Panc1 (cell line): ENCODE measurements at places on chromosomes 1 and 21.

DNA sequence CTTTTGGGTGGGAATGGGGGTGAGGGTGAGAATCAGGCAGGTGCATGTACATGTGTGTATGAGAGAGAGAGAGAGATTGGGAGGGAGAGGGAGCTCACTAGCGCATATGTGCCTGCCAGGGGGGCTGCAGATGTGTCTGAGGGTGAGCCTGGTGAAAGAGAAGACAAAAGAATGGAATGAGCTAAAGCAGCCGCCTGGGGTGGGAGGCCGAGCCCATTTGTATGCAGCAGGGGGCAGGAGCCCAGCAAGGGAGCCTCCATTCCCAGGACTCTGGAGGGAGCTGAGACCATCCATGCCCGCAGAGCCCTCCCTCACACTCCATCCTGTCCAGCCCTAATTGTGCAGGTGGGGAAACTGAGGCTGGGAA, 95.0 kb downstream of the EPHB2 start:
- no peak for DNase-seq

GRCh38 chr1:159869173-159869572, 6.7 kb upstream of the VSIG8 start:
- no peak for DNase-seq

DNA sequence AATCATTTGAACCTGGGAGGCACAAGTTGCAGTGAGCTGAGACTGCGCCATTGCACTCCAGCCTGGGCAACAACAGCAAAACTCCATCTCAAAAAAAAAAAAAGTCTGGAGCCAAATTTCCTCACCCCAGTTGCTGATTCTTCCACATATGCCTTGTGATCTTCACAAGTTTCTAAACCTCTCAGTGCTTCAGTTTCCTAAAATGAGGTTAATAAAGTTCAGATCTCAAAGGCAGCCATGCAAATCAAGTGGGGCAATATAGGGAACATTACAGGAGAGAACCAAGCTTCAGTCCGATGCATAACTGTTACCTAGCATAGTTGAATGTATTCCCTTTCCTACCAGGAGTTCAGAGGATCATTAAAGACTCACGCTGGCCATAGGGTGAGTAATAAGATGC, 4.8 kb downstream of the ITLN1 start:
- no peak for DNase-seq

DNA sequence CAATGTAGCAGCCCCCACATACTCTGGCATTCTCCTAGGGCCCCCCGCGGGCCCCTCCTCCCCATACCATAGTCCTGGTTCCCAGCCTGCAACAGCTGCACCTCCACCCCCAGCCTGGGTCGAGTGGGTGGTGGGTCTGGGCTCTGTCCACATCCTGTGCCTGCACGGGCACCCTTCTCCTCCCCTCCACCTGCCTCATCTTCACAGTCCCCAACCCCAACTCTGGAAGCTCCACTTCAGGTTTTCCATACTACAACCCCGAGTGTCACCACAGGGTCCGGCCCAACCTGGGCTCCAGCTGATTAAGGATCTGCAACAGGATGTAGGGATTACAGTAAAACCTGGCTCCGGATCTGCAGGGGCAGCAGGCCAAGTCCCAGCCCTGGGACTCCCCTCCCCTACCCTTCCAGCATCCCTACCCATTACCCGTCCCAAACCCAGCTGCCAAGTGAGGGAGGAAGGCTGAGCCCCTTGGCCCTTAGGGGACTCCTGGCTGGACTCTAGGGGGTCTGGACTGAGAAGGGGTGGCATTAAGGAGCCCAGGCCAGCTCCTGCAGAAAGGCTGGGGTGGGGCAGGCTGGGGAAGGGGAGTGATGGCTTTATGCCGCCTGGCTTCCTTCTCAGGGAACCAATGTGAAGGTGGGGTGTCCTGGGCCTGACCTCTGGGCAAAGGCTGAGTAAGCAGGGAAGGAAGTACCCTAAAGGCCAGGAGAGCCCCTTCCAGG, 116.8 kb downstream of the CASZ1 start:
- DNase-seq = no peak

GRCh38 chr21:42698733-42699132, 45.3 kb downstream of the PDE9A start:
- no peak for DNase-seq

GRCh38 chr1:161359291-161359690, 8.4 kb downstream of the CFAP126 start:
- DNase-seq = no peak

DNA sequence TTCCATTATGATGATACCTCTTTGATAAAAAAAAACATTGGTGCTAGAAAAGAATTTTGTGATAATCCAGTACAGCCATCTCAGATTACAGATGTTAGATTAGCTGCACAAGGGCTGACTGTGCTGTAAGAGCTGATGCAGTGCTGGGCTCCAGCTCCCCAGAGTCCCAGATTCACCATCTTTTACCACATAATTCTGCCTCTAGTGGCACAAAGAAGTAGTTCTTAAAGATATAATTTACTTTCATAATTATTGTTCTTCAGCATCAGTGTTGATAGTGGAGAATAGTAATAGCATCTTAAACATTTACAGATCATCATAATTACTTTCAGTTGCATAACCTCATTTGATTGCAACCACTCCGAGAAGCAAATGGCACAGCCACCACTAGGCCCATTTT, 262.1 kb downstream of the BRINP2 start:
- DNase-seq = no peak

- DNase-seq = no peak
Measured at GRCh38 chr1:6174621-6175410, 5.3 kb downstream of the CHD5 start.

DNA sequence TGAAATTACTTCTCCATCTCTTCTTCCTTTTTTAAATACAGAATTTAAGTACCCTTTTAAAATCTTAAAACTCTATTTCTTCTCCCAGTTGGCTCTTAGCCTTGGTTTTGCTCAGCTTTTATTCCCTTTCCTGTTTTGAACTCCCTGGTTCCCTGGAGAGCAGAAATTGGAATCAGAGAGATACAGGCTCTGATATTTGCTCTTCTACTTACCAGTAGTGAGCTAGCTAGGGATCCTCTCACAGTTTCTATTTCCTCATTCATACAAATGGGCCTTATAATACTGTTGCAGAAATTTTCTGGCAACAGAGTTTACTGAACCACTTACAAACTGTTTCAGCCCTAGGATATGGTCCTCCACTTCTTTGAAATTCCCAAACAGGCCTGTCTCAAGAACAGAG, 606.3 kb downstream of the NUF2 start:
- DNase-seq = no peak

DNA sequence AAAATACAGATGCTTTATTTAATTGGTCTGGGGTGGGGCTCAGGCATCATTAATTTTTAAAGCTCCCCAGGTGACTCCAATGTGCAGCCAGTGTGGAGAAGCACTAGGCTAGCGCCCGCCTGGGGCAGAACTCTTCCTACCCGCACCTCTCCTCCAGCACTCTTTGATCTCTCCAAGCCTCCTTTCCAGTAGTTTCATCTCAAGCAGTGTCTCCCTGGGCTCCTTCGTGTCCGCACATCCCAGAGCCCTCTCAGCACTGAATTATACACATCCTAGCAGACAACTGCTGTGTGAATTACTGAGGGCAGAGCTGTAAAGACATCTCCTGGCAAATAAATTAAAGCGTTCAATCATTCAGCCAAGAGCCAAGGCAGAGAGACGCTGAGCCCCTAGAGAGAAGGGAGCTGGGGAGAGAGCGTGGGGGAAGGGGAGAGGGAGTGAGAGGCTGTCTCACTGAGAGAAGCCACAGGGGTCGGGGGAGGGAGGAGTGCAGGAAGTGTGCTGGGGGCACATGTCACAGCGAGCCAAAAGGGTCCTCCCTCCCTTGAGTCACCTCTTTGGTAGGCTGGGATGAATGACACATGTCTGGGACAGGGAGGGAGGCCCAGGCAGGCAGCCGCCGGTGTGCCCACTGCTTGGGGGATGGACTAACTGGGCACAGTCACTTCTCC, 21.0 kb upstream of the PARP1 start:
- DNase-seq = no peak

GRCh38 chr1:223210788-223211120, 67.7 kb upstream of the TLR5 start:
- no peak for DNase-seq

GRCh38 chr1:38451541-38451993, 405.0 kb upstream of the POU3F1 start:
- no peak for DNase-seq

GRCh38 chr1:221527302-221527701, 214.6 kb downstream of the DUSP10 start:
- DNase-seq = no peak

DNA sequence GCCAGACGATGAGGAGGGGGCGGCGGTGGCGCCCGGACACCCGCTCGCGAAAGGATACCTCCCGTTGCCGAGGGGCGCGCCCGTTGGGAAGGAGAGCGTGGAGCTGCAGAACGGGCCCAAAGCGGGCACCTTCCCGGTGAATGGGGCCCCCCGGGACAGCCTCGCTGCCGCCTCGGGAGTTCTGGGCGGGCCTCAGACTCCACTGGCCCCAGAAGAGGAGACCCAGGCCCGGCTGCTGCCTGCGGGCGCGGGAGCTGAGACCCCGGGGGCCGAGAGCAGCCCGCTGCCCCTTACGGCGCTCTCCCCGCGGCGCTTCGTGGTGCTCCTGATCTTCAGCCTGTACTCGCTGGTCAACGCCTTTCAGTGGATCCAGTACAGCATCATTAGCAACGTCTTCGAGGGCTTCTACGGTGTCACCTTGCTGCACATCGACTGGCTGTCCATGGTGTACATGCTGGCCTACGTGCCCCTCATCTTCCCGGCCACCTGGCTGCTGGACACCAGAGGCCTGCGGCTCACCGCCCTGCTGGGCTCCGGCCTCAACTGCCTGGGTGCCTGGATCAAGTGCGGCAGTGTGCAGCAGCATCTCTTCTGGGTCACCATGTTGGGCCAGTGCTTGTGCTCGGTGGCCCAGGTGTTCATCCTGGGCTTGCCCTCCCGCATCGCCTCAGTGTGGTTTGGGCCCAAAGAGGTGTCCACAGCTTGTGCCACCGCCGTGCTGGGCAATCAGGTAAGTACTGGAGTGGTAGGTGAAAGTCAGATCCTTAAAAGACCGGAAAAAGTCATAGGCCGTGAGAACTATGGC, 588 bp downstream of the FLVCR1 start:
- no peak for DNase-seq

DNA sequence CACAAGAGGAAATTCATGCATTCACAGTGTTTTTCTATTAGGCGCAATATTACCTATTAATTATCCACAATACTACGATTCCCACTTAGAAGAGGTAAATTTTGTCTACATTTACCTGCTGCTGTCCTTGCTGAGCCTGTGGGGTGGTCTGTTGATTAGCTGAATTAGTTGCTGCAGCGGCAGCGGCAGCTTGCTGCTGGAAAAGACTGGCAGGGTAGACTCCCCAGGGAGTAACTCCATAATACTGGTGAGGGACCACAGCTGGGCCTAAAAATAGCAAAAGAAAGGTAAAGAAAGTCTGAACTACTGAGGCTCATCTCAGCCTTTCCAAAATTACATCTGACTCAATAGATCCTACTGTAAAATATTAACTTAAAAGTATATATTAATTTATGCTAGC, 66.0 kb upstream of the SDC3 start:
- DNase-seq = no peak

- no peak for DNase-seq
Measured at GRCh38 chr1:69967245-69967766, 238.1 kb downstream of the LRRC40 start.

DNA sequence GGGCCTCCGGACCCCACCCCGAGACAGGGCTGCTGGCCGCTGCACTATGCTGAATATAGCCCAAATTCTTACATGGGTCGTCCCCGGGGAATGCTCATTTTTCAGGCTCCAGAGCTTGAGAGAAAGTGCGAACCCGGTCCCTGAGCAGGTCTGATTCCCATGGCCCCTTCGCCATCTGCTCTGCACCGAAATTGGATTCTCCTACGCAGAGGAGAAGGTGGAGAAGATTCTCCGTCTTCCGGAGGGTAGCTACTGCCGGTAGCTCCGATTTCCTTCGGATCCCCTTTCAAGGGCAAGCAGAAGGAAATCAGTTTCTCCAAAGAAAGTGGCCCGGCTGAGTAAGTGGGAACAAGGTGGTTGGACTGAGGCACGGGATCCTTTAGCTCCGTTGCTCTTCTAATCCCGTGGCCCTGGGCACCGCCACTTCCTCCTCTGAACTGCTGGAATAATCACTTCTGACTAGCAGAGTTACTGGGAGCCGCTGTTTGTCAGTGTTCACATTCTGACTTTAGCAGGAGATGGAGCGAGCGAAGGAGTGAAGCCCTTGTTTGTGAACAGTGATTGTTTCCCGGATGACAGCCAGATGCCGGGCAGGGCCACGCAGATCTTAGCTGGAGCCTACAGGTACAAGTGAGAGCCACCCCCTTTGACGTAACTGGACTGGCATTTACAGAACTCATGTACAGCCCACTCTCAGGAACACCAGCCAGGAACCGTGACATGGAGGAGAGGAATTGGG, 1.1 kb upstream of the ZNF496 start:
- no peak for DNase-seq

- DNase-seq = no peak
Measured at GRCh38 chr1:28642056-28642846, 616 bp downstream of the TAF12 start.

DNA sequence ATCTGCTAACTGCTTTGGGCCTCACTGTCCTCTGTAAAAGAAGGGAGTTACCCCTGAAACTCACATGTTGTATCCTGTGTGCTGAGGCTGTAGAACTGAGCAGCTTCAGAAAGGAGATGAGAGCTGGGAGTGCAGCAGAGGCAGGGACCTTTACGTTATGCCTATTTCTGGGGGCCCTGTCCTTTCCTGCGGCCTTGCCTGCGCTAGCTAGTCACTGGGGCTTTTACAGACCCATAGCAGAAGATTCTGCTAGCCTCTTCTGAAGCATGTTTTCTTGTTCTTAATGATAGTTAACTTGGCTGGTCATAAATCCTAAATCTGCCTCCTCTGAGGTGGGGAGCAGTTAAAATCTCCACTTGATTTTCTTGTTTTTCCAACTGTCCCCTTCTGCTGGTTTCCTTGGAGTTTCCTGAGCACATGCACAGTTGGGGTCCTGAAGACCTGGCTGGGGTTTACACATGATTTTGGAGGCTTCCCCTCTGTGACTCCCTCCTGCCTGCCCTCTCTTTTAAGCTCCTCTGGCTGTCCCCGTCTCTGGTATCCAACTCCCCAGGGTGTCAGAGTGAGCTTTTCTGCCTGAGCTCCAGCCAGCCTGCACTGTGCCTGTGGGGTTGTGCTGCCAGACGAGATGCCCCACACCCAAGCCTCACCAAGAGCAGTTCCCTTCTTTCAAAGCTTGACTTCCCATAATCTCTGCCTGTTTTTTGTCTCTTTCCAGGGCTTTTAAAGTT, 76.6 kb downstream of the NOS1AP start:
- DNase-seq = no peak

- DNase-seq = no peak
Measured at GRCh38 chr1:54096877-54097240, 43.5 kb downstream of the TCEANC2 start.

DNA sequence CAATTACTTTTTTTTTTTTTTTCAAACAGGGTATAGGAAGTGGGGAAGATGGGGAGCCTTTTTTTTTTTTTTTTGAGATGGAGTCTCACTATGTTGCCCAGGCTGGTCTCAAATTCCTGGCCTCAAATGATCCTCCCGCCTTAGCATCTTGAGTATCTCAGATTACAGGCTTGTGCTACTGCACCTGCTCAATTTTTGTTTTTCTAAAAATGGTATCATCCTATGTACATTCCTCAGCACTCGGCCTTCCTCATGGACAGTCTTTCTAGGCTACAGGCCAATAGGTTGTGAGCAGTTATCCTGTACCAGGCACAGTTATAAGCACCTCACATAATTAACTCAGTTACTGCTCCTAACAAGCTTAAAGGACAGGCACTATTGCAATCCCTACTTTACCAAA, 132.1 kb upstream of the EDN2 start:
- DNase-seq = no peak
